ENCODE measurements at places on chromosomes 7 and 10.

- DNase-seq = no peak
Measured at GRCh38 chr7:29565982-29566746, 2.5 kb downstream of the PRR15 start.

GRCh38 chr7:50261593-50261992 is 42.9 kb upstream of the IKZF1 start:
- DNase-seq = no peak

DNA sequence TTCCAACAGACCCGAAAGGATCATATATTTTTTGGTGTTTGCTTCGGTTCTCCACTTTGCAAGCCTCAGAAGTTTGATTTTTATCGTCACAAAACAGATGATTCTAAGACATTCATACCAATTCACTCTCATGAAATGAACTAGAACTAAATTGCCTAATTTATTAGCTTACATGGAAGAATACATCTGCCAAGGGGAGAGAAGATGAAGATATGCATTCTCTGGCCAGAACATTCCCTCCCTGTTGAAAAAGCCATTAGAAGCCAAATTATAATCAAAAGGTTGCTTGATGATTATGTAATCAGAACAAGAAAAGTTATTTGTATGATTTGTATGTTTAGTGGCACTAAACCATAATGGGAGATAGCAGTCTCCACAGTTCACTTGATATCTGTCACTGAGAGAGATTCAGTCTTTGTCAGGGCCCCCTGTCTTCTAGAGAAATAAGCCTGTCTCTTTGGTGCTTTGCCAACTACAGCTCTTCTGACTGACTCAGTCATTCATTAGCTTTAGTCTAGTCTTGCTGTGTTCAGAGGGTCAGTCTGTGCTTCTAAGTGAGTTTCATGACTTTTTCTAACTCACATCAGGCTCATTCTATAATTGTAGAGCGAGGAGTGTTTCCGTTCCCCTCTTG is 95.3 kb upstream of the GNAI1 start:
- DNase-seq = no peak

- DNase-seq = no peak
Measured at GRCh38 chr10:92010047-92010735, 86.6 kb downstream of the BTAF1 start.

DNA sequence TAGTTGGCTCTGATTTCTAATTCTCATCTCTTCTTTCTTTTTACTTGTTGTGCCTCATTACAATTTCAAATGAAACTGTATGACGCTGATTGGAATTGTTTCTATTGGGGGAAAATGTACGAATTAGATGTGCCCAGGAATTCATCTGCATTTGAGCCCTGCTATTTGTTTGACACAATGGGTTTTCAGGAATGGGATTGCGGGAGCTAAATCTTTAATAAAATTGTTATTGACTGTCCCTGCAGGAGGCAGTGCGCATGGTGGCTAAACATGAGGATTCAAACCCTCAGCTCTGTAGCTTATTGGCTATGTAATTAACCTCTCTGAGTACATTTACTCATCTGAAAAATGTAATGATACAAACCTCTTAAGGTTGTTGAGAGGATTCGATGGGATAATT is 181.6 kb downstream of the NXPH1 start:
- DNase-seq = no peak

- no peak for DNase-seq
Measured at GRCh38 chr7:14054125-14054524, 64.7 kb upstream of the ETV1 start.

- DNase-seq = no peak
Measured at GRCh38 chr10:104300736-104301292, 31.8 kb downstream of the GSTO2 start.

DNA sequence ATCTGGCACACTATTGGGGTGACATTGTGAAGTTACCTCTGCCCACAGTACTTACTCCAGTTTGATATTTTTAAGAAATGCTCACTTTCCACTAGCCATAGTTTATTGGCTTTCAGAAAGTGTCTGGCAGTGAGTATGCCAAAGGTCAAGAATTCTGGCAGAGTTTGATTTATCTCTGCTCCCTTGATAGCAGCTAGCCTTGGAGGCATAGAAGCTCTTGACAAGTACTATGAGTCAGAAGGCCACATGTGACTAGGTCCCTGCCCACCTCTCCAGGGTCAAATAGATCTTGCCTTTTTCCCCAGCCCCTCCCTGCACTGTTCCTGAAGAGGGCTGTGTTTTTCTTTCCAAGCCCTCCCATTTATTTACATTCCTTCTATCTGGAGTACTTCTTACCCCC is 202.2 kb downstream of the AUTS2 start:
- DNase-seq = no peak

DNA sequence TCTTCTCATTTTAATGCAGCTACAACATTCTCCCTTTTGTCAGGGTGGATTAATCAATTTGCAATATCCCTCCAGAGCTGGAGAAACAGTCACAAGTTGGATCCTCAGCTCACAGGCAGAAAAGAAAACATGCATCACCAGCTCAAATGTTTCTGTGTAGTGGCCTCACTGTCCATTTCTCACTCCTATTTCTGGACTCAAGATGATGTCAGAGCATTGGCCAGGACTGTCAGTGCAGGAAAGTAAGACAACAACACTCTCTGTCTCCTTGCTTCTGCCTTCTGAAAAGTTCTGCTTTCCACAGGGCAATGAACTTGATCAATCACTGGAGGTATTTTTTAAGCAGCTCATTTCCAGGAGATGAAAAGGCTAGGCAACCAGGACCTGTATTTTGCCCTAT is 8.2 kb upstream of the SVIL start:
- DNase-seq = no peak

DNA sequence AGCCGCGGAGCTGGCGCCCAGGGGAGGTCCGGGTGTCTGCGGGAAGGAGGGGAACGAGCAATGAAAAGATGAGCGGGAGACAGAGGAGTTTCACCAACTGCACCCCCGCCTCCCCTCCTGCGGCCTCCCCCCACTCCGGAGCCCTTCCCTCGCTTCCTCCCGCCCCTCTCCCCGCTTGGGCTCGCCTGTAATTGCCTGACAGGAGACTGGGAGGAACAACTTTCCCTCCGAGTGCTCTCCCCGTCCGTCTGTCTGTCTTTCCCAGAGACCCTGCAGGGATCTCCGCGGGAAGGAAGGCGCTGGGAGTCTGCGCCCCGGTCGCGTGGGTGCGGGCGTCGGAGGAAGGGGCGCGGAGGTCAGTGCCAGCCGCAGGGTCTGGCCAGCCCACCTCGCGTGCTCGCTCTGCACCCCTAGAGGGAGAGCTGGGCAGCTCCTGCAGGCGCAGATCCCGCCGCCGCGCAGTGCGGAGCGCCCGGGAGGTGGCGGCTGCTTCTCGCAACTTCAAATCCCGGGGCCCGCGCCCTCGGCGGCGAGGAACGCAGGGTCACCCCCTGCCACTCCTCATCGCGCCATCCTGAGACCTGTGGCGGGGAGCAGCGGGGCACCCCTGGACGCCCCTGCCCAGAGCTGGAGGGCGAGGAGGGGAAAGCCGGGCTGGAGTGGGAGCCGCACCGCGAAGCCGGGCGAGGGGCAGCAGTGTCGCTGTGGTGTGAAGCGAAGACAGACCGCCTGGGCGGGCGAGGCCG is 511 bp upstream of the NRP1 start:
- DNase-seq = no peak

- no peak for DNase-seq
Measured at GRCh38 chr7:158808126-158808525, 21.2 kb downstream of the ESYT2 start.

DNA sequence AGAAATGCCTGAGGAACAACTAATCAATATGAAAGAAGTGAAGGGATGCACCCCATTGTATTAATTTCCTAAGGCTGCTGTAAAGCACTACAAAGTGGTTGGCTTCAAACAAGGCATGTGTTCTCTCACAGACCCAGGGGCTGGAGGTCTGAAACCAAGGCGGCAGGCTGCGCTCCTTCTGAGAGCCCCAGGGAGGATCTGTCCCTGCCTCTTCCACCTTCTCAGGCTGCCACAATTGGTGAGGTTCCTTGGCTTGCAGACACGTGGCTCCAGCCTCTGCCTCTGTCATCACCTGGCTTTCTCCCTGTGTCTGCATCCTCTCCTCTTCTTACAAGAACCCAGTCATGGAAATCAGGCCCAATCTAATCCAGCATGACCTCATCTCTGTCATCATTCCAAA is 110.1 kb downstream of the TNS3 start:
- DNase-seq = no peak

DNA sequence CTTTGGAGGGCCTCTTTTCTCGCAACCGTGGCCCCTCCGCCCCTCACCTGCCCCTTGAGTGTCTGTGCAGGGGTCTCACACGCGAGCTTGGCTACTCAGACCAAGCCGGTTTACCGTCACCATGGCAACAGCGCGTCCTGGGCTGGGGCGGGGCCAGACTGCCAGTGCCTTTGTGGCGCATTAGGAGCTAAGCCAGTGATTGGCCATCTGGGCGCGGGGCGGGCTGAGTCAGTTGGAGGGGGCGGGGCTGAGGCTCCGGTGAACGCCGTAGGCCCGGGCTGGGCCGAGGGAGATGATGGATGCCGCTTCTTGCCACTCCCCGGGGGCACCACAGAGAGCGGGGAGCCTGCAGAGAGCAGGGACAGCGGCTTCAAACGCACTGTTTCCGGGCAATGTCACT is 48.7 kb upstream of the FXYD4 start:
- DNase-seq = peak; percentile 80

DNA sequence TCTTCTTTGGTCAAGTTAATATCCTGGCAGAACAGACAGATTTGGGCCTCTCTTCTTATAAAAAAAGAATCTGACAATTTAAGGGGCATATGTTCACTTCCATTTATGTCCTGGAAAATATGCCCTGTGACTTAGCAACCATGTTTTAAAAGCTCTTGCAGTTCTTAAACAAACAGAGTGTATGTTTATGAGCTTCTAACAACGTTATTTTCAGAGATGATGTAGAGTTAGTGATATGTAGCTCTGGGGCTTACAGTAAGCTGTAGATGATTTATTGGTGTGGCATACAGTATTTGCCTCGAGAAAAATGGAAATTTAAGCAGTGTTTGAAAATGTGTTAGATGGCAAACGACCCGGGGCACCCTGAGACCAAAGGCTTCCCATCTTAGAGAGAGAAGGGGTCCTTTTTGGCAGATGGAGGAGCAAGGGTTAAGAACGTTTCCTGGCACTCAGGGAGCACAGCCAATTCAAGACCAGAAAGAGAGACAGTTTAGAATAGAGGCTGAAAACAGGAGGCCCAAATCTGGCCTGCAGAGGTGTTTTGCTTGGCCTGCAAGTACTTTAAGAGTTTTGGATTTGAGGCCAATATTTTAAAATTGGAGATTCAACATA is 397.5 kb downstream of the KCNMA1 start:
- DNase-seq = no peak

DNA sequence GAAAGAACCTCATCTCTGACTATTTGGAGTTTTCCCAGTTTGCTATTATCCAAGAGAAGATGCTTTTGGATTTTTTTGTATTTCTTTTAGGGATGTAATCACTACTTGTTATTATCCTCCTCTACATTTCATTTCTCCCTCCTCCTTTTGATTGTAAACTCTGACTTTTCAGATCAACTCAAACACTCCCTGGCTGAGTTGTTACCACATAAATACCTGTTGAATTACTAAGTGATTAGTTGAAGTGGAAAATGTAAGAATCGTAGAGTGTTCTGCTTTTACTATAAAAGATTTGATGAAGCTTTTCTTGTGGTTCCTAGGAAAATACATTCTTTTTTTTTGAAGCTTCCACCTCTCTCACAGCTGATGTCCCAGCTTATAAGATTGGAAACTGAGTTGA is 164.1 kb upstream of the C1GALT1 start:
- DNase-seq = no peak

- DNase-seq = no peak
Measured at GRCh38 chr7:98133181-98133580, 26.5 kb downstream of the LMTK2 start.

DNA sequence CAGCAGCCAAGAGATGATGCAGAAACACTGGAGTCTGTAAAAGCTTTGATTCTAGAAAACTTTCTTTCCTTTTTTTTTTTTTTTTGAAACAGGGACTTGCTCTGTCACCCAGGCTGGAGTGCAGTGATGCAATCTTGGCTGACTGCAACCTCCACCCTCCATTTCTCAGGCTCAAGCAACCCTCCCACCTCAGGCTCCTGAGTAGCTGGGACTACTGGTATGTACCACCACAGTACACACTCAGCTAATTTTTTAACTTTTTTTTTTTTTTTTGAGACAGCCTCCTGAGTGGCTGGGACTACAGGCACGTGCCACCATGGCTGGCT is 17.0 kb upstream of the BAG3 start:
- DNase-seq = no peak

- DNase-seq = no peak
Measured at GRCh38 chr7:44101966-44102845, 1.9 kb upstream of the AEBP1 start.

- DNase-seq = no peak
Measured at GRCh38 chr10:15842556-15843169, 17.6 kb downstream of the MINDY3 start.

DNA sequence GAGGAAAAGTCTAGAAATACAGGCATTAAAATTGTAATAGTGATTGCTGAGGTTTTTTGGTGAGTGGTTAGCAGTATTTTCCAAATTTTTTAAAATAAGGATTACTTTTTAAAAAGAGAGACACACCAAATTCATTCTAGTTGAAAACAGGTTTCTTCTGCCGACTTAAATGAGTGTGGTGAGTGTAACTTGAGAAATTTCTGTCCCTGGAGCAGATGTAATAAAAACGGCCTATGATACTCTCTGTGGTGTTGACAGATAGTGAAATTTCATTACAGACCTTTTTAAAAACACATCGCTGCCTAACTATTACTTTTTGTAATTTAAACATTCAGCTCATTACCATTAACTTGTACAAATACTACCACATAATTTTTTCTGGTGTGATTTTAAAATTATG is 90.1 kb downstream of the CYP51A1 start:
- no peak for DNase-seq

GRCh38 chr10:78744056-78744455 is 324.7 kb upstream of the ZMIZ1 start:
- no peak for DNase-seq

DNA sequence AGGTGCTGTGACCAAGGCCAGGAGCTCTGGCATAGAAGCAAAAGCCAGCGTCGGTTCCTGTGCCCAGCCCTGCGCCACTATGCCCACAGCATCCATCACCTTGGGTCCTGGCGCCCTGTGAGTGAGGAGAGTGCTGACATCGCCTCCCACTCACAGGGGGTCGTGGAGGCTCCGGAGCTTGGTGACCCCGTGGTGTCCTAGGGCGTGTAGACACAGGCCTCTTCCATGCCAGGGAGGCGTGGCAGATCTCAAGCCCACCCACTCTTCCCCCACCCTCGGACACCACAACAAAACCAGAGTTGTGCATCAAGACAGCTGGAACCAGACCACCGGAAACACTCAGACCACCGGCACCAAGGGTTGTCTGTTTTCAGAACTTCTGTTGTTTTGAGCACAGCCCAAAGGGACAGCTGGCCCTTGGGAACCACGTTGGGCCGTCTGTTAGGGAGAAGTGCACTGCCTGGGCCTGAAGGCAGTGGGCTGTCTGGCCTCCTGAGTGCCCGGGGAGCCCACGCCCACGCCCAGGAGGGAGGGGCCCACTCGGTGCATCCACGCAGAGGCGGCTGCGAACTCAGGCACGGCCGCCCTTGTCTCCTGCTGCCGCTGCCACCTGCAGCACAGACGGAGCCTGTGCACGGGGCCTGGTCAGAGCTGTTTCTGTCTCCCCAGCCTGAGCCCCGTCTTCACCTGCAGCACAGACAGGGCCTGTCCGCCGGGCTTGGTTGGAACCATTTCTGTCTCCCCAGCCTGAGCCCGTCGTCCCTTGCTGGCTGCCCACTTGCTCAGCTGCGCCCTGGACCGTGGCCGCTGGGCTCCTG is 106.3 kb downstream of the INPP5A start:
- no peak for DNase-seq

GRCh38 chr10:70991140-70992124 is 103.1 kb upstream of the PCBD1 start:
- no peak for DNase-seq
